ENCODE measurements at places on chromosomes 7 and 10.

- DNase-seq, result no peak
Measured at GRCh38 chr7:128021366-128021765, 9.9 kb downstream of the LRRC4 start.

DNA sequence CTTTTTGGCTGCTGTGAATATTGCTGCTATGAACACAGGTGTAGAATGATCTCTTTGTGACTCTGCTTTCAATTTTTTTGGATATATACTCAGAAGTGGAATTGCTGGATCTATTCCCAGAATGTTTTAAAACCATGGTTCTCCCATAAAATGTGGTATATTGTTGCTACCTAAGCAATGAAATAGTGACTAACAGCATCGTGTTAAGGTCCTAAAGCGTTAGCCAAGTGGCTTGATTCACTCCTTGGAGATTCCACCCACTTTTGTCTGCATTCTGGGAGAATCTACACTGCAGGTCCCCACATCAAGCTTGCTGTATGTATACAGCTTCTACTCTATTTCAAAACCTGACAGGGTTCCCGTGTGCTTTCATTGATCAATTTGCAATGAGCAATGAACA is 105.6 kb downstream of the CDK6 start:
- no peak for DNase-seq

DNA sequence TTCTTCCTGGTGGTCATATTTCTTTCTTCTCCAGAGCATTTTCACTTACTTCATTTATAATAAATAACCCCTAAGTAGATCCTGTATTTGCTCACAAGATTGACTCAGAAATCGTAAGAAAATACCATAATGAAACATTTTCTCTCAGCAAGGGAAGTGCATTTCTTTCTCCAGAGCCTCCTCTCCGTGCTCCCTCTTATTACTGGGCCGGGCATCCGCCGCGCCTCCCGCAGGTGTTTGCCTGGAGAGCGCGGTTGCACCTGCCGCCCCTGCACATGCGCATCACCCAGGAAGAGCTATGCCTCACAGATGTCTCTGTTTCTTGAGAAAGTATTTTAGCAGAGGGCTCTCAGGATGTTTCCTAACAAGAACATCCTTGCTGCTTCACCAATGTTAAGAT is 509.2 kb downstream of the TCERG1L start:
- no peak for DNase-seq

DNA sequence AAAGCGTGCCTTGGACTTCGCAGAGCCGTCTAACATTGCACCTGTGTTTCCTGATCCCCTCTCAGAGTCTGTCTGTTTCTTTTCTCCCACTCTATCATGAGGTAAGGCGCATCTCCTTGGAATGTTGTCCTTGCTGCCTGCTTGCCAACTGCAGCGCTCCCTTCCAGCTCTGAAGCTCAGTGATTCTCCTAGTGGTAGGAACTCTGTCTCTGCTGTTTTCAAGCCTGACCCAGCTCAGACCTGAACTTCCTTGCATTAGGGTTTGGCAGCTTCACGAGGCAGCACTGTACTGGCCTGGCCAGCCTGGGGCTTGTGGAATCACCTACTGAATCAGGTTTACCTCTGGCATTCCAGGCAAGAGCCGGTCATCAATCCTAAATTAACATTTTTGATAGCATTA is 123.9 kb downstream of the CREB5 start:
- DNase-seq, result peak; percentile 61

GRCh38 chr10:58967551-58968388 is 208.7 kb upstream of the PHYHIPL start:
- peak; percentile 12 for DNase-seq

- DNase-seq, result no peak
Measured at GRCh38 chr10:56266120-56266519, 94.9 kb downstream of the ZWINT start.

DNA sequence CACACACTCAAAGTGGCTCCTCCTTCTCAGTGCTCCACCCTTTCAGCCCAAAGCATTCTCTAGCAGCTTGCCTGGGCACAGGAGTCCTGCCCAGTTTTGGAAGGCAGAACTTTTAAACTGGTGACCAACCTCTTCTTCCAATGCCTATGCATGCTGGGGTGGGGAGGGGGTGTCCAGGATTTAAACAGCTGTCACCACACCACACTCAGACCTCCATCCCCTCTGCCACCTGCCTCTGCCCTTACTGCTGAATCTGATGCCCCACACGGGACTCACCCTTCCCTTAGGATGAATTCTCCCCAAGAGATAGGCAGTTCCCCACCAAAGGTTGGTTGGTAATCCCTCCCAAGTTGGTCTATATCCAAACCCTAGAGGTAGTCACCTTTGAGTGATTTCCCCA is 50.2 kb downstream of the FRMPD2 start:
- DNase-seq, result no peak

GRCh38 chr7:36961097-36961496 is 236.8 kb upstream of the AOAH start:
- DNase-seq, result no peak

DNA sequence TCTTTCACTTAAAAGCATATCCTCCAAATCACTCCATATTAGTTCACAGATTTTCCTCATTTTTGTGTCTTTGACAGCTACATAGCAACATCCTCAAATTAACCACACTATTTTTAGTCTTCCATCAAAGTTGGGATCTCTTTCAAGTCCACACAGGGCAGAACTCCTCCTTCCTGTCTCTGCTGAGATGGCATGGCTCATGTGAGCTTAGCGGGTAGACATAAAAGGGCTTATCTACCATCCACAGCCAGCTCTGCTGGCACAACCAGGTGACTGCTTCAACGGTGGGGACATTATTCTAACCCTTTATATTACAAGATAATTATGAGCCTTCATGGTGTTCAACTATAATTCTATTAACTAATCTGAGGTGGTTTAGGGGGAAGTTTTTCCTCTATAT is 35.5 kb downstream of the ICA1 start:
- no peak for DNase-seq

GRCh38 chr10:77156406-77156879 is 481.2 kb downstream of the KCNMA1 start:
- peak; percentile 51 for DNase-seq

DNA sequence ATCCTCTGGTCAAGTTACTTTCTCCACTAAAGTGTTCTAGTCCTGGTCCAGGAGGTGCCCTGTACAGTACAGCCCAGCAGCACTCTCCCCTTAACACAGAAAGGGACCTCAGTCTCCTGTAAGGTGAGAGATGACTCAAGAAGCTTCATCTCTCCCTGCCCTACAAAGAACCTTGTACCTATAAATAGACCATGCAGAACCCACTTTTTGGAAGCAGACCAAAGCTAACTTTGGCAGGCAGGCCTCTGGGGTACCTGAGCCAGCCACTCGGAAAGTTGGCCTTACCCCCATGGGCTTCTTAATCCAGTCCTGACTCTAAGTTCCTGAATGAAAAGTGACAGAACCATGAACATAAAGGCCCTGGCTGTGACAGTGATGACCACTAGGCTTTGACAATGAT is 454.8 kb downstream of the KCNMA1 start:
- DNase-seq, result no peak

GRCh38 chr10:33290321-33291052 is 44.0 kb downstream of the NRP1 start:
- DNase-seq, result no peak

GRCh38 chr10:120997756-120998155 is 146.6 kb downstream of the WDR11 start:
- DNase-seq, result no peak

DNA sequence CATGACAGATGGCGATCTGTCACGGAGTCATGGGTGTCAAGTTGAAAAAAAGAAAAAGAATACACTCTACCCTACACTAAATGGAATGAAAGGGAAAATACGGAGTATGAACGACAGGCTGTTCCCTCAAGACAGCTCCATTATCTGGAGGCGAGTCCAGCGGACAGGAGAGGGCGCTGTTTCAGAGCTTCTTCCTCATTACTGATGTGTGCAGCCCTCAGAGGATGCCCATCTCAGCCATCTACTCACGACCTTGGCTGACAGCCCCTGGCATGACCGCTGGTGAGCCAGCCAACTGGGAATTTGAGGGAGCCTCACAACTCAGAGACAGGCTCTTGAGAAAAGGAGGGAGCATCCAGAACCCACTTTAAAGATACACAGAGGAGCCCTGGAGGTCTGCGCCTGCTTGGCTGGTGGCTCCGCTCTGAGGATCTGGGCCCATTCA is 49.6 kb upstream of the SMNDC1 start:
- peak; percentile 81 for DNase-seq

DNA sequence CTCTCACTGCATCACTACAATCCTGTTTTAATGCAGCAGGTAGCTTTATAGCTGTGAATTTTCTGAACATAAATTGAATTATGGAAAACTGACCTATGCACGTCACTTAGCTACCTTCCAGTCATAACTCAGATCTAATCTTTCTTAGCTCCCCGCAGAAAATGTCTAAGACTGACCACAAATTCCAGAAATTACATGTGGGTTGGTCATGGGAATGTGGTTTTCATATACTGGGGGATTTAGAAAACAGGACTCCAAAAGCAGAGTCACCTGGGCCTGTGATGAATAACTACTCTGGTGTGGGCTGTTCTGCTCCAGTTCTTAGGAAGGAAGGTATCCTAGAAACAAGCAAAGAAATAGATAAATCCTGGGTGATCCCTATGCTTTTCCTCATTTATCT is 178.4 kb upstream of the LRRTM3 start:
- peak; percentile 92 for DNase-seq

- DNase-seq, result no peak
Measured at GRCh38 chr10:26453850-26454249, 15.7 kb downstream of the APBB1IP start.

DNA sequence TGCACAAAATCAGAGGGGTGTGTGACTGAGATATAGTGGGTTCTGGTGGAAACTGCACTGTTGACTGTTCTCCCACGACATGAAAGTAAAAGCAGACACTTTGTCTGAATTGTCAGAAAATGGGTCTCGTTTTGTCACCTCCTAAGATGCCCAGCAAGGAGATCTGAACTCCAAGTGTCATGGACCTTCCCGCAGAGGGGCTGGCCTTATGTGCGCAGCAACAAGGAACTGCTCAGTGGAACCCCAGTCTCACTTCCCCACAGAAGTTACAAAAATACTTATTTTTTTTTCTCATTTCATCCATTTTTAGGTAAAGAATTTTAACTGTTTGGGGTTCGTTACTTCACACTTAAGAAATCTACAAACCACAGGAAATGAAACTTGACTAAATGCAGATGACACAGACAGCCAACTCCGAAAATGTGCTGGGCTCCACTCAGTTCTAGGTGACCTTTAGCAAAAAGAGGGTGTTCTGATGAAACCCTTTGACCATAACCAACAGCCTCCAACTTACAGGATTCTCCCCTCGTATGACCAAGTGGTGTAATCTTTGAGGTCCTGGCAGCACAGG is 115.0 kb downstream of the FAM107B start:
- DNase-seq, result no peak

GRCh38 chr7:6139189-6139996 is 108.2 kb downstream of the ANKRD61 start:
- no peak for DNase-seq

GRCh38 chr7:96670338-96671289 is 39.0 kb downstream of the SEM1 start:
- DNase-seq, result no peak

GRCh38 chr7:137328373-137329120 is 15.0 kb downstream of the PTN start:
- DNase-seq, result peak; percentile 19

- DNase-seq, result no peak
Measured at GRCh38 chr10:78862328-78862640, 206.5 kb upstream of the ZMIZ1 start.

DNA sequence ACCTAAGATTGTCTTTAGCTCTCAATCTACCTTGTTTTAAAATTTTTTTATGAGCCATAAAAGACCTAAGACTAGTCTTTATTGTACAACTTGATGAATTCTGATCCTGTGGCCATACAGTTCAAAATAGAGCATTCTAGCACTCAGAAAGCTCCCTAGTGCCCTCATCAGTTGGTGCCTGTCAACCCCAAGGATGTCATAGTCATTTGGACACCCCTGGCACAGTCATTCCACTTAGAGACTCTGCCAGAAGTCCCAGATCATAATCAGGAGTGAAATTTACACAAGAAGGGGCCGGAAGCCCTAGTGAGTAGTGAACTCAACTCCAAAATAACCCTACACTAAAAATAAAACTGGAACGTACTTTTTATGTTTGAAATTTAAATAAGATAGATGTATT is 80.0 kb upstream of the INSIG1 start:
- no peak for DNase-seq

- no peak for DNase-seq
Measured at GRCh38 chr7:45643630-45644029, 69.5 kb downstream of the ADCY1 start.

DNA sequence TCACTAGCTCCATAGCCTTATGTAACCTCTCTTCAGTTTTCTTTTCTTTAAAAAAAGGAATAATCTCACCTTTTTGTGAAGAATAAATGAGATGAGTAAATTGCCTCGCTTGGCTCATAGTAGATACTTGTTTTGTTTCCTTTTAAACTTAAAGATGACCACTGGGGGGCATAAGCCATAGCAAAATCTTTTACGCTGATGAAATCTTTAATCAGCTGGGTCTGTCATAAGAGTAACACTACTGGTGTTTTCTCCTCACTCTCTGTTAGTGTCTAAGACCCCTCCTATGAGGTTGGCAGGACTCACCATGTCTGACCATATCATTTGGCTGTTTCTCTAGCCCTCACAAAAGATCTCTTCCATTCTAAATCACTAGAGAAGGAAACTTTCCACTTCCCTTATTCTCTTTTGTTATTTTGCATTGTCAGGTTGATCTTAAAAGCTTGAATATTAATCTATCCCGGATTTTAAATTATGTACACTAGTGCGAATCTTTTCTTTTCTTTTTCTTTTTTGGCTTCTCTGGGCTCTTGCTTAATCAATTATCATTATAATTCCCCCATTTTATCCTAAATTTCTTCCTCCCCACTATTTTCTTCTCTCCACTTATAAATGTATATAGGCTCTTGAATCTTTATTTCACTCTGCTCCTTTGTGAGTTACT is 12.5 kb downstream of the STAG3 start:
- peak; percentile 82 for DNase-seq

DNA sequence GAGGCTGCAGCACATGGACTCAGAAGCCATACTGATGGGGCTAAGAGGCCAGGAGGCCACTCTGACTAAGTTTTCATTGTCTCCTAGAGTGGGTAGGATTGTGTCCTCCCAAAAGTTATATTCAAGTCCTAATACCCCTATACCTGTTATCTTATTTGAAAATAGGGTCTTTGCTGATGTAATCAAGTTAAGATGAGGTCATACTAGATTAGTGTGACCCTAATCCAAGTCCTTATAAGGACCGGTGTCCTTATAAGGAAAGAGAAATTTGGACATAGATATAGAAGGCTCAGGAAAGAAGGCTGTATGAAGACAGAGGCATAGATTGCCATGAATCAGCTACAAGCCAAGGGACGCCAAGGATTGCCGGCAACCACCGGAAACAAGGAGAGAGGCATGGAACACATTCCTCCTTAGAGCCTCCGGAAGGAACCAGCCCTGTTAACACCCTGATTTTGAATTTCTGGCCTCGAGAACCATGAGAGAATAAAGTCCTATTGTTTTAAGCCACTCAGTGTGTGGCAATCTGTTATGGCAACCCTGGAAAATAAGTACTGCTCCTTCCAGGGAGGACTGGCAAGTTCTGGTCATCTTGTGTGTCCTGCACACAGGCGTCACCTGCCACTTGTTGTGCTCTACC is 157.0 kb downstream of the EMX2 start:
- no peak for DNase-seq
